ENCODE measurements at places on chromosomes 4 and X.

GRCh38 chr4:692771-693554 is 4.0 kb upstream of the SLC49A3 start:
- no peak for DNase-seq

DNA sequence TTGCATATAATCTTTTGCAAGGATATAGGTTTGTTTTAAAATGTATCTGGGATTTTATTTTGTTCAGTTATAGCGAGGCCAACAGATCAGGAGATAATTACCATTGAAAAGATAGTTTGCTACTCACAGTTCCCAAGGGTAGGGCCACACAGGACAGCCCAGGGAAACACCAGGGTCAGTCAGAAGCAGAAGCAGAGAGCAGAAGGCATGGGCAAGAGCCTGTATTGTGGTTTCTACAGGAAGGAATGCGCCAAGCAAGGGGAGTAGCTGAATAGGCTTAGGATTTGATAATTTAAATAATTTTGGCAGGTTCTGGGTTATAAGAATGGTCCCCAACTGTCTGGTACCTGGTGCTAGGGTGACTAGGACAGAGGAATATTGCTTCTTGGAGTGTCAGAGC is 61.6 kb downstream of the SYNPO2 start:
- no peak for DNase-seq

DNA sequence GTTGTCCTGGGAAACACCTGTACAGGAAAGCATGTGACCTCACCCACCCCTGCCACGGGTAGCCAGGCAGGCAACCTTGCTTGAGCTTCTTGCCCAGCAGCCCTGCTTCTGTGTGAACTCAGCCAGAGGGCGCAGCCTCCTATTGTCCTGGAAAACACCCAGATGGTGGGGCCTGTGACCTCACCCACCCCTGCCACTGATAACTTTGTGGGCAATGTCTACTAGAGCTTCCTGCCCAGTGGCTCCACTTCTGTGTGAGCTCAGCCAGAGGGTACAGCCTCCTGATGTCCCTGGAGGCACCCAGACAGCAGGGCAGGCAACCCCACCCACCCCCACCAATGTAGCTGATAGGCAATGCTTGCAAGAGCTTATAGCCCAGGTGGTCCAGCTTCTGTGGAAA is 146.3 kb downstream of the DTHD1 start:
- no peak for DNase-seq

DNA sequence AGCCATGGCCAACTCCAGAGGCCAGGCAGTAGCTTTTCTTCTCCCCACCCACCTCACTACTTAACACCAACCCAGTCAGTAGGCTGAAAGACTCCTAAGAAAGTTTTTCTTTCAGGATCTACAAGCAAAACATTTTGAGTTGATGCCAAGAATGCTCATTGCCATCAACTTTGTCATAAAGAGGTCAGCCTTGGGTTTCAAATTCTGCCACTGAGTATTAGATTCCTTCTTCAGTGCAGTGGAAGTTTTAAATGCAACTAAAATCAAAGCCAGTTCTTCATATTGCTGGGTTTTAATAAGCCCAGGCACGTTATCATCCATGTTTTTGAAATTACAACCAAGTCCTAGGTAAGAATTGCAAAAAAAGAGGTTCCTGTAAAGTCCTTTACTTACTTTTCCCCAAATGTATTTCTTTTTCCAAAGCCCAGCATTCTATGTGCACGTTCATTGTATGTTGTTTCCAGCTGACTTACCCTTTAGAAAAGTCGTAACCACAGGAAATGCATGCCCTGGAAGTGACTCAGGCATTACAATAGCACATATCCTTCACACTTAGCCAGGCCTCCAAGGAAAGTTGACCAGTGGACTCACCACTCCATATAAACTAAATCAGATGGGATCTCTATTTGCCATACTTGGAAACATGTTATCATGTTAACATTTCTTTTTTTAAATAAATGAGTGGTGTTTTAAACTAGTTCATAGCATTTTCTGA is 229.9 kb downstream of the SOX3 start:
- DNase-seq: peak; percentile 8

GRCh38 chr4:39051492-39051891 is 10.5 kb upstream of the KLHL5 start:
- DNase-seq: no peak

DNA sequence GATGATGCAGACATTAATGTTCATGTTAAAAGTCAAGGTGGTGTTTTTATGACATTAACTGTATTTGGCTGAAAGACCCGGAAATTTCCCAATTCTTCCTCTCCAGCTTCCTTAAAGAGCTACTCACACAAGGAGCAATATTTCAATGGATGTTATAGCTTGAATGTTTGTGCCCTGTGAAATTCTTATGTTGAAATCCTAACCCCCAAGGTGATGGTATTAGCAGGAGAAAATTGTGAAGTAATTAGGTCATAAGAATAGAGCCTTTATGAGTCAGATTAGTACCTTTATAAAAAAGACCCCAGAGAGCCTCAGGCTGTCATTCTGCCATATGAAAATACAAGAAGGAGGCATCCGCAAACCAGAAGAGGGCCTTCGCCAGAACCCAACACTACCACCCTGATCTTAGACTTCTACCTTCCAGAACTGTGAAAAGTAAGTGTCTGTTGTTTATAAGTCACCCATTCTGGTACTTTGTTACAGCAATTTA is 3.6 kb downstream of the TLR1 start:
- no peak for DNase-seq

DNA sequence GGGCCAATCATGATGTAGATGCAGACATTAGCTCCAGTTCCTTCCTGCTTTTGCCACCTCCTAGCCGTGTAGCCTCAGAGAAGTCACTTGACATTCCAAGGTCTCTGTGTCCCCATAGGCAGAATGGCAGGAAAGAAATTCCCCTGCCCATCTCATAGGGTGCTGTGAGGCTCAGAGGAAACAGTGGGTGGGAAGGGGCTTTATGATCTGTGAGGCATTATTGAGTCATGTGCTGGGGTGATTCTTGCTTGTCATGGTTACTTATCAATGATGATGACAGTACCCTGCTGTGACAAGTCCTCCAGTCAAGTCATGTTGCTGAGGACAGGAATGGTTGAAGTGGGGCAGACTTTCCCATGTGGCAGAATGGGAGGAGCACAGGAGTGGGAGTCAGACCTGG is 63.7 kb downstream of the MSX1 start:
- no peak for DNase-seq

DNA sequence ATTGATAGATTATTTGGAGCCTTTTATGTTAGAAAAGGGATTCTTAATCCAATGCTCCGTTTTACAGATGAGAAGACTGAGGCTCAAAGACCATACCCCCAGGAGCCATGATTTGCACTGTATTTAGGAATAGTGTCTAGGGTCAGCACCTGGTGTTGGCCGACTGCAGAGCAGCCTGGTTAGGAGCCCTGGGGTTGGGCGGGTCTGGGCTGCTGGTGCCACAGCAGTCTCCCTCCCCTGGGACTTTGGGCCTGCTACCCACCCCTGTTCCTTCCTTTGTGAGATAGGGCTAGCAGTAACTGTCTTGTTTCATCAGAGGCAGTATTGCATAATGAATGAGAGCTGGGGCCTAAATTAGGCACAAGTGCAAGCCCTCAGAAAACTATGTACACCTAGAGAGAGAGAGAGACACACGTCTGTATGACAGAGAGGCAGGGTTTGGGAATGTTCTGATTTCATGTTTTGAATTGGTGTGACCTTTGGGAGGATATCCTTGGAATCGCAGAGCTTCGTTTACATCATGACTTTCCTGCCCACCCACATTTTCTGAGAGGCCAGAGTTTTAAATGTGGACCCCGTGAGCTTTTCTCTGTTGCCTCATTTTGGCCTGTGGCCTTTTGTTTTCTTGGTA is 111.7 kb downstream of the PTTG2 start:
- no peak for DNase-seq

GRCh38 chr4:8050555-8051206 is 107.9 kb downstream of the ABLIM2 start:
- DNase-seq: peak; percentile 64

DNA sequence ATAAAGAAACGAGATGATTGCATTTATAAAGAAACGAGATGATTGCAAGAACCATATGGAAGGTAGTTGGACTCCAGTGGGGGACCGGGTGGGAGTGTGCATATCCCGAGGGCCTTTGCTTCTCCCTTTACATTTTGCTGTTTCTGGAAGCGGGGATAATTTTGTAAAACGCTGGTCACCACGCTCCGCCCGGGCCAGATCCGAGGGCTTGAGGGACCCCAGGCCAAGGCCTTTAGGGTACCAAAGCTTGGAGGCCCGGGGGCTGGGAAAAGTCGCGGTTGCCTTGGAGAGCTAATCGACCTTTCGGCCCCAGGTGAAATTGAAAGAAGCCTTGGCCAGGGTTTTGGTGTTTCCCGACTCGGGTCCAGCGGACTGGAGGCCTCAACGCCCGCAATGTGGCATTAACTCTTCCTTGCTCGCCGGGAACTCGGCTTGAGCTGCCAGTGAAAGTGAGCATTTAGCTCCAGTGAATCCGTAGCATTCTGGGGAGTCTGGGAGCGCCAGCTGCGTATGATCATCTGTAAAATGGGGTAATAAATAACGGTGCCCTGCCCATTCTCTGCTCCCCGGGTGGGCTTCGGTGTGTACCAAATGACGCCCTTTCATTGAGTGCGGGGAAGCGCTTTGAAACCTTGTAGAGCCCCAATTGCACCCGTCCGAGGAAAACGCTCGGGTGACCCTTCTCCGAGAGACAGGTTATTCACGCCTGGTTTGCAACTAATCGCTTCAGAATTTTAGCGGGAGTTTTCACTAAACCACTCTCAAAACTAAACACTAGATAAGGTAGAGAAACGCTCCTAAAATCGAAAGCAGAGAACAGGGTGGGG is 4.5 kb downstream of the NKX3-2 start:
- DNase-seq: no peak

DNA sequence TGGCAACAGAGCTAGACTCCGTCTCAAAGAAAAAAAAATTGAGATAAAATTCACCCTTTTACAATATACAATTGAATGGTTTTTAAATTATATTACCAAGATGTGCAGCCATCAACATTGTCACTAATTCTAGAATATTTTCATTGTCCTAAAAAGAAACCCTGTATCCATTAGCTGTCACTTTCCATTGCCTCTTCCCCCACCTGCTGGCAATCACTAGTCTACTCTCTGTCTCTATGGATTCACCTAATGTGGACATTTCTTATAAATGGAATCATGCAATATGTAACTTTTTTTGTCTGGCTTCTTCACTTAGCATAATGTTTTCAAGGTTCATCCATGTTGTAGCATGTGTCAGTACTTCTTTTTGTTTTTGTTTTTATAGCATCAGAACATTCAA is 20.8 kb downstream of the ABHD18 start:
- DNase-seq: no peak

DNA sequence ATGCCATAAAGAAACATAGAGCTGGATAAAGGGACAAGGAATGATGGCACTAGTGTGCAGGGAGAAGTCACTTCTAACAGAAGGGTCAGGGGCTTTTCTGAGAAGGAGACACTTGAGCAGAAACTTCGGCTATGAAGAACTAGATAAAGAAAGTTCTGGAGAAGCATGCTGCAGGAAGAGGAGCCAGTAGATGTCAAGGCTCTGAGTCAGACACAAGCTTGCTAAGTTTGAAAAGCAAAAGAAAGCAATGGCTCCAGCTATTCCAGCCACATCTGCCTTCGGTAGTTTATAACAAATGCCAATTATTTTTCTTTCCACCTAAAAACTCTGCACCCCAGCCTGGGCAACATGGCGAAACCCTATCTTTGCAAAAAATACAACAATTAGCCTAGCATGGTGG is 7.5 kb downstream of the NUDT6 start:
- DNase-seq: peak; percentile 38

- no peak for DNase-seq
These were observed 70.8 kb downstream of the GAB1 start for GRCh38 chr4:143407474-143407873.

GRCh38 chrX:51608126-51608525 is 10.6 kb downstream of the CENPVL3 start:
- DNase-seq: no peak

- no peak for DNase-seq
These were observed 113.6 kb downstream of the KDR start for GRCh38 chr4:55011761-55012160.

- DNase-seq: peak; percentile 2
These were observed 1161.3 kb downstream of the C4orf33 start for GRCh38 chr4:130257271-130257670.

- DNase-seq: no peak
These were observed 4.2 kb upstream of the TAB3 start for GRCh38 chrX:30893206-30893605.

- DNase-seq: no peak
These were observed 68.8 kb upstream of the STX18 start for GRCh38 chr4:4610672-4611071.

GRCh38 chr4:182680234-182680653 is 236.9 kb downstream of the DCTD start:
- no peak for DNase-seq

GRCh38 chr4:36206012-36206411 is 38.3 kb downstream of the ARAP2 start:
- DNase-seq: no peak

- no peak for DNase-seq
These were observed 116.3 kb upstream of the SFRP2 start for GRCh38 chr4:153905231-153905630.

GRCh38 chrX:79161655-79162054 is 17.2 kb downstream of the GPR174 start:
- DNase-seq: no peak

DNA sequence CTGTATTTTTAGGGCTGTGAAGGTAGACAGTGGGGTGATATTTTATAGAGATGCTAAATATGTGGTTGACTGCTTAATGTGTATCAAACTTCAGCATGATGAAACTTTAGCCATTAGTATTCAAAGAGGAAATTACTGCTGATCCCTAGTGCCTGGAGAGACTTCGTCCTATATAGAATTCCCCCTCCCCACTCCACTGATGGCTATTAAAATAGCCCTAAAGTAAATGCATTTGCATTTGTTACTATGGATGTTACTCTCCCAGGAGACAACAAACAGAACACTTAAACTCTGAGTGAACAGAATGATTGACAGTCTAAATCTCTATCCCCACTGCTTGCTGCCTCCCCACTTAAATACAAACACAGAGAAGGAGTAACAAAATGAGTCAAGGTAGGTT is 39.1 kb downstream of the ADGRL3 start:
- DNase-seq: no peak

DNA sequence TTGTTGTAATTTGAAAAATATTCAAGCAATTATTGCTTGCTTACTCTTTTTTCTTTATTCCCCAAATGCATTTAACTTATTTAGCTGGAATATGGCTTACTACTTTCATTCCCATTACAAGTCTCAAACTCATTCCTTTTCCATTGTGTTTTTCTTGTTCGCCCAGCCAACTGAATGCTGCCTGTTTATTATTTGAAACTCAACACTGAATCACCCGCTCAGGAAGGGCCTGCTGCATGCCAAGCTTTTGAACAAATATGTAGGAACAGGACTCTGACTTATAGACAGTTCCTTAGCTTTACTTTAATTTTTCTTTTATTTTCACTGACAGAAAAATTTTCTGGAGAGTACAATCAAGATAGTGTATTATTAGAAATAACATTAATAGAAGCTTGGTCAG is 12.9 kb downstream of the PCDH18 start:
- peak; percentile 24 for DNase-seq
